ENCODE measurements at places on chromosomes 3 and 15.
A peak's percentile ranks its signal among the peaks of the same experiment; 100 is the strongest.

DNA sequence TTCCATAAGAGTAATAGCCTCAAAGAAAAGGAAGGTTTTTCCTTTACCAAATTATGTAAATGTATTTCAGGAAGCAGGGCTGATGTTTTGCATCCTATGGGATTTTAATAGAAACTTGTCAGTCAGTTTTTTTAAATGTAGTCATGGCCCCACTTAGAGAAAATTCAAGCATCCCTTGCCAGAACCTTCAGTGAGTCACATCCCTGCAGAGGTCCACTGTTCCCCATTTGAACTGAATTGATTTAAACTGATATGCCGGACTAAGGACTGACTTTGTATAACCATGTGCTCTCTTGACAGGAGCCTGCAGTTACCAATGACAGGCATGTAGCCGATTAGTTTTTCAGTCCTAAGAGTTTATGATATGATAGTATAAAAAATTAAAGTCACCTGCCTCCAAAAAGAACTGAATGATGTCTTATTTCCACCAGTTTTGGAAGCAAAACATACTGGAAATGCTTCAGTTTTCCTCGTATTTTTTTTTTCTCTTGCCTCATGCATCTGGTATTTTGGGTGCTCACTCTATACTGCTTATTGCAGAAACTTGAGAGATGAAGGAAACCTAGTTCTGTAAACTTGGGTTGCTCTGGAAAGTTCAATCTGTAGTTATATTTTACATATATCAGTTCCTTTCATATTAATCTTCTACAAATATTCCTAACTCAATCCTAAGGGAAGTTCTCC lies 30.7 kb downstream of the LRTM1 start:
- no peak for DNase-seq

GRCh38 chr3:156676768-156677479 lies 2.5 kb downstream of the TIPARP start:
- no peak for DNase-seq

GRCh38 chr15:74584779-74585178 lies 30.9 kb upstream of the CLK3 start:
- DNase-seq, result no peak

DNA sequence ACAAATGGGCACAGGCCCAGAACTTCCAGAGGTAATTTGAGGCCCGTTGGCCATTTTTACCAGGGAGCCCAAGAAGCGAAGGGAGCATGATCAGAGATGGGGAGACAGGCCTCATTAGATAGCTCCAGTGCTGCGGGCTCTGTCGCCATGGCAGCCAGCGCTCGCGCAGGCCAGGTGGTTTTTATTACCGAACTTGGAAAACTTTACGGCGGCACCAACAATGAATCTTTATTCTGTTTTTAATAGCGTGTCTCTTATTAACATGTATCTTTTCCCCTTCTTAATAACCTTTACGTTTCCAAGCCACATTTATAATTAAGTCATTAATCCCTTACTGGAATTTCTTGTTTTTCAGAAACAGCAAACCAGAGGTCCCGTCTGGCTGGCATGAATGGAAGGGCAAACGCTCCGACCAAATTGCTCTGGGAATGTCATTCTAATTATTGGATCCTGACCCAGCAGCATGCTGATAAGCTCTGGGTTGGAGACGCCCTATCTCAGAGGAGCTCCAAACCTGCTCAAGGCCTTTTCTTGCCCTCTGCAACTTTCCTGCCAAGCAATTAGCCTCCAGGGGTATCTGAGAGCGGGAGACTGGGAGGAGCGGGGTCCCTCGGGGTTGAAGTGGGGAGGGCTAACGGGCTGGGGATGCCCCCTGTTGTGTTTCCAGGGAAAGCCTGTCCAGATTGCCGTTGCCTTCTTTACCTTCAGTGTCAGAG lies 256.4 kb downstream of the TLE3 start:
- DNase-seq, result no peak

DNA sequence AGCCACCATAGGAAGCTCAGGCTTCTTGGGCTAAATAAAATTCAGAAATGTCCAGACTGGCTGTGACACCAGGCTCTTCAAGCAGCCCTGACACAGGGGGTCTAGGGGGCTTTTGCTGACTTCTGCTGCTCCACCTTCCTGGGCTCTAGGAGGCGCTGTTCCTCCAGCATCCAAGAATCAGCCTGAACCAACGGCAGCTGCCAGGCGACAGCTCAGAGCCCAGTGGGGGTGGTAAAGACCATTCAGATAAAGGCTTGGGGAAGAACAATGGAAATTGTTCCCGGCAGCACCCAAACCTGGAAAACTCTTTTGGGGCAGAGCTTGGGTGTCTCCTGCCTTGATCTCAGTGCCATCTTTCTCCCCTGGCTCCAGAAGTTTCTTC lies 21.6 kb upstream of the PSTPIP1 start:
- DNase-seq, result no peak

DNA sequence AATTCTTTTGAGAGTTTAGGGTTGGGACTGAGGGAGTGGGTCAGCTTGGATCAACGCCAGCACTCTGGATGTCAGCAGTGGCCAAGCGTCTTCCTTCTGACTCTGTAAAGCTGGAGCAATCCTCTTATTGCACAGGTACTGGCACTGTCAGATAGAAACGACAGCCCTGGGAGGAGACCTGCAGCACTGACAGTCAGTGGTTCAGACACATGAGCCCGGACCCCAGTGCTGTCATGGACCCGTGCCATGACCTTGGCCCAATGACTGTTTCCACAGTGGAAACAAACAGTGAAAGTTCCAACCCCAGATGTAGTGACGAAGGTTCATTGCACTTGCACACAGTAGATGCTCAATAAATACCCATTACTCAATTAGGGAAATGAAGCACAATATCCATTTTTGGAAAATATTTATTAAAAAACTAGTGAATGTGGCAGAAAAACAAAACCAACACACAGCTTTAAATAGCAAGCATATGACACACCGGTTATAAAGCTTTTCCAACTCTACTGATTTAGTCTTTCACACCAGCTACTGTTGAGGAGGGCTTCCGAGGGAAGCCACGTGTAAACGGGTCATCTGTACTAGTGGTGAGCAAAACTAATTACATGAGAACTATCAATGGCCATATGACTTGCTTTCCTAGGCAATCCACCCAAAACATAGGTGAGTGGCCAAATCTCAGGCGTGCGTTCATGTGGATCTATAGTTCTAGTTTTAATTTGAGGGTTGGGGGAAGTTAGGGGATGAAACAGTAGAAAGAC lies 22.1 kb downstream of the SIAH2 start:
- DNase-seq, result no peak

- no peak for DNase-seq
These were observed 59.6 kb downstream of the COL6A6 start for GRCh38 chr3:130576375-130577266.

DNA sequence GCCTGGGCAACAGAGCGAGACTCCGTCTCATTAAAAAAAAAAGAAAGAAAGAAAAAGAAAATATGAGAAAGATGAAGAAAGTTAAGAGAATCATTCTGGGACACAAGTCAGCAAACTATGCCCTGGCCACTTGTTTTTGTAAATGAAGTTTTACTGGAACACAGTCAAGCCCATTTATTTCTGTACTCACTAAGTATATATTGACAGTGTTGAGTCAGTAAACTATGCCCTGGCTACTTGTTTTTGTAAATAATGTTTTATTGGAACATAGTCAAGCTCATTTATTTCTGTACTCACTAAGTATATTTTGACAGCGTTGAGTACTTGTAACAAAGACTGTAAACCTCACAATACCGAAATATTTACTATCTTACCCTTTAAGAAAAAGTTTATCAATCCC lies 42.2 kb upstream of the SIN3A start:
- DNase-seq, result peak; percentile 29

DNA sequence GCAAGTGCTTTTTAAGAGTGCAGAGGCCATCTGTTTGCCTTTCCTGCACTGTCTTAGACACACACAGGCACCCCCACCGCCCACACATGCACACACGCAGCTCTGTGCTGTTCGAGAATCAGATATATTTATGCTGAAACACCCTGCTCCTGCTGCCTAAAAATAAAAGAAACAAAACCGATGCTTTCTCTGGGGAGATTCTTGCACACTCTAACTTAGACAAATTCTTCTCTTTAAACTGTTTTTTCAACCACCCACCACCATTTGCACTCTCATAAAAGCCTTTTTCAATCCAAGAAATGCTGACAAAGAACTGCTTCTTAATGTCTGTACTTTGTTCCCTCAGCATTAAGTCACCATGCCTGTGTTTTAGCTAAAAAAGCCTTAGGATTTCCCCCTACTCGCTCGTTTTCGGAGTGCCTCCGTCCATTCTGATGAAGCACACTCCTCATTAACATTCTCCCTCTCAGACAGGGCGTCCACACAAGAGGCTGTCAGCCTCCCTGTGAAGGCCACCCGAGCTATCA lies 26.2 kb downstream of the SLC12A8 start:
- no peak for DNase-seq

- DNase-seq, result no peak
These were observed 71.2 kb upstream of the SNRK start for GRCh38 chr3:43215138-43215537.

- DNase-seq, result no peak
These were observed 18.7 kb downstream of the MGLL start for GRCh38 chr3:127803619-127804018.

GRCh38 chr3:59001675-59002074 lies 48.1 kb downstream of the CFAP20DC start:
- DNase-seq, result no peak

- DNase-seq, result no peak
These were observed 50.4 kb downstream of the ADAM10 start for GRCh38 chr15:58698887-58699641.

DNA sequence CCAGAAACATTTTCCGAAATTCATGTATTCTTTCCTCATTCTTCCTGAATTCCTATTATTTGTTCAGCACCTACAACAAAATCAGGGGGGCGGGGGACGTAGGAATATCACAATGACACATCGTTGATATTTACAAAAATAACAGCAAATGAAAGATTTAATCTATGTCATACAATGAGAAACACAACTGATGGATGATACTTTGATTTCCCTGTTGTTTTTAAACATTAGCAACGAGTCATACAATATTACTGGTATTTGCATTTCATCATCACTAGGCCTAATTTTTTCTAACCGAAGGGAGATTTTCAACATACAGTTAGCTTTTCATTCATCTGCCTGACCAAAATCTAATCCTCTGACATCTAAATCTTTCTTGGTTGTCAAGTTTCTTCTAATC lies 45.3 kb upstream of the INO80 start:
- DNase-seq, result no peak

DNA sequence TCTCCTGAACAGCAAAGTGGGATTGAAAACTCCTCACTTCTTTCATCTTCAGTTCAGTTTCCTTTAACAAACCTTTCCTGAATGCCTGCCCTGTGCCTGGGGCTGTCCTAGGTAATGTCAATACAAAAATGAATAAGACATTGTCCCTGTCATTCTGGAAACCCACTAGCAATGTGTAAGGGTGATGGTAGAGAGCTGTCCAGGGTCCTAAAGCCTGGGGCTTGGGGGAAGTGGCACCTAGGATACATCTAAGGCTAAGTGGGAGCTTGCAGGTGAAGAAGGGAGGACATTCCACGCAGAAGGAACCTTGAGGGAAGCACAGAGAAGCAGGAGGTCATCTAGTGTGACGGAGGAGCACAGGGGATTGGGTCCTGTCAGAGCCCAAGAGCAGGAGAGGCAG lies 212.7 kb upstream of the PPP2R3A start:
- DNase-seq, result no peak

Data from NCI-H774 (cell line).